ENCODE measurements at places on chromosomes 4 and X.

GRCh38 chrX:134315866-134316265 is 78.9 kb downstream of the CCDC160 start:
- DNase-seq, result no peak

- no peak for DNase-seq
Measured at GRCh38 chr4:156575430-156576073, 396.0 kb downstream of the PDGFC start.

- no peak for DNase-seq
Measured at GRCh38 chrX:136588036-136588435, 56.0 kb downstream of the VGLL1 start.

DNA sequence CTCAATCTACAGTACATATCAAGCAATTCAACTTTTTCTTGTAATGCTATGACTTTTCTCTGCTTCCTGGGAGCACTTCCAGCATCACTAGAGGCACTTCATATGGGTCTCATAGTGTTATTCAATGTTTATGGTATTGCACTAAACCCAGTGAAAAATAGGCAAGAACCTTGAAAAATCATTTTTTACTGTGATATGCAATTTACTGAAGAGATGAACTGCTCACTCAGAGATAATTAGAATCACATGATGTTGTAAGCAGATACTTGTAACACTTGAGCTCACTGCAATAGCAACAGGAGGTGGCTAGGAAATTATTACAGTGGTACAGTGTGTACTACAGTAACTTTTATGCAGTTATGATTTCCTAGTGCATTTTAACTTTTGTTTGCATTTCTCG is 93.3 kb downstream of the RASGEF1B start:
- no peak for DNase-seq

- no peak for DNase-seq
Measured at GRCh38 chrX:19566359-19567222, 51.3 kb upstream of the MAP3K15 start.

DNA sequence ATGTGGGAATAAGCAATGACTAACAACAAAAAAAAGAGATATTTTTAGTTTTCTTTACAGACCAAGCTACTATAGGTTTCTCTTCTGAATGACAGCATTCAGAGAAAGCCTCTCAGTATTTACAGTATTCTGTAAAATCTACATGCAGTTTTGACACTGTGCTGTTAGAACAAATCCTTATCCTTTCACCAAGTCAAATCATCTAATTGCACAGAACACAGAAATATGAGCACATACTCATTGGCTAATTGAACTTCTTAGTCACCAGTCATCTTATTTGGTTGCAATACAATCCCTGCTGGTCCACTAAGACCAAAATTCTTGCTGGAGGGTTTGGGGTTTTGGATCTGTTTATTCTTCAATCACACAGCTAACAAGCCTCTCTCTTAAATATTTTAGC is 5.7 kb downstream of the ACOT9 start:
- DNase-seq, result no peak

DNA sequence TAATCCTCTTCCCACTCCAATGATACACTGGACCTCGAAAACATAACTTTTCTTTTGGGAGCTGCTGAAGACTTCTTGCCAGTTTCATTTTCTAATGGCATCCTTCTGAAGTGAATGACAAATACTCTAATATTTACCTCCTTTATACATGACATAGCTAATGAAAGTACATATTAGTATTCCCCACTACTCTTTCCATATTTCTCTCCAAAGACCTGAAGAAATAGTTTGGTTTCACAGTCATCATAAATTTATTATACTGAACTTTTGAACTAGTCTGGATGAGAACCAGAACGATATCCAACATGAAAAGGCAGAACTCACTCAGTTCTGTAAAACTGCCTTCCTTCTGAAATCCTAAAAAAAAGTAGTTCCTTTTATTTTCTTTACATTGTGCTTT is 139.1 kb downstream of the GPC3 start:
- no peak for DNase-seq

DNA sequence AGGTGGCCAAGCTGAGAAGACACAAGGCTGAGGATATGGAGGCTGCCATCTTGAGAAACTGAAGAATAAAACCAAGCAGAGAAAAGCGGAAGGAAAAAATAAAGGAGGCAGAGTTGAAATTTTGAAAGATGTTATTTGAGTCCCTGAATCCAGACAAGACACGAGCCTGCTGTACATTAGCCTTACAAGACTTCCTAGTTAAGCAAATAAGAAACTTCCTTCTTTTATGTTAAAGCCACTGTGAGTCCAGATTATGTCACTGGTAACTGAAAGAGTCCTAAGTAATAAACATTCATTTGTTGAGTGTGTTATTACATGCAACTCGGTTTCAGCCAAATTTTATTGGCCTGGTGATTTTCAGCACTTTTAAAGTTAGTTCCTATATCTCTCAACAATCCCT is 30.4 kb downstream of the DRD5 start:
- no peak for DNase-seq

DNA sequence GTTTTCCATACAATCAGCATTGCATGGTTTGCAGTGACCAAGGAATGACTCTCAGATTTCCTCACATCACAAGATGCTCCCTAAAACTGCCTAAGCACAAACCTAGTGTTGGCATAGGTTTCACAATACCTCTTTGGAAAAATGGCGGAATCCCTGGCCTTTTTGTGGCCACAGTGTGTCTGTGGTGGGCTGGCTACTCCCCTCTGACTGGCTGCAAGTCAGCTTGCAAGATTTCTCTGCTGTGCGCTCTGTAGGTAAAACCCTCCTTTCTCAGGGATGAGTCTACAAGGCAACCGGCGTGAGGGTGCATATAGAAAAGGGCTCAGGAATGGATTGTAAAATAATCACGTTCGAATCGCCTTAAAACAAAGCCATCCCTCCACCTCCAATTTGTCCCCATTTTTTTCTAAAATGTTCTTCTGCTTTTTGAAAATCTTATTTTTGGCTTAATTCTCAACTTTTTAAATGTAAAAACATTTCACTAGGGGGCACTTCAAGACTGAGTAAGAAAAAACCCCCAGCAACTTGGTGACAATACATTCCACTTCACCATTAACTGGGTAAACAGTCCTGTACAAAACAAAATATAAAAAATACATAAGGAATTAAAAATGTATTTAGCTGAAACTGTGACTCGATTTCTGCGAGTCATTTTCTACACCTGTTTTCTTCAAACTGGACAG is 235.6 kb downstream of the STIM2 start:
- DNase-seq, result no peak

DNA sequence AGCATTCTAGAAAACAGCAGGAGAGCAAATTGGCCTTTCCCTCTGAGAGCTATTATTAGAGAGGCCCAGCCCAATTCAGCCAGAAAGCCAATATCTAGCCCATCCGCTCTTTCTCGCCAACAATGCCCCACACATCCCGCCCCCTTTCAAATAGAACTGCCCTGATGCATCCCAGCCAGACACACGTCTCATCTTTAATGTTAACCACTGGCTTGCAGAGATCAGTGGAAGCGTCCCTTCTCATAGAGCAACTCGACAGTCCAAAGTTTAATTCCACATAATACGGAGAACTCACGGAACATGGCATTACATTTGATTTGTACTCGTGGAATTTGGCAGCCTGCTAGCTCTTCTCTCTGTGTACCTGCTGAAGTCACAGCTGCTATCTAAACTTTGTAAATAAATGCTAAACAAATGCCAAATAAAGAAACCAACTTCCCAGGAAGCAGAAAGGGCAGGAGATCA is 304.4 kb downstream of the DHX15 start:
- DNase-seq, result no peak

DNA sequence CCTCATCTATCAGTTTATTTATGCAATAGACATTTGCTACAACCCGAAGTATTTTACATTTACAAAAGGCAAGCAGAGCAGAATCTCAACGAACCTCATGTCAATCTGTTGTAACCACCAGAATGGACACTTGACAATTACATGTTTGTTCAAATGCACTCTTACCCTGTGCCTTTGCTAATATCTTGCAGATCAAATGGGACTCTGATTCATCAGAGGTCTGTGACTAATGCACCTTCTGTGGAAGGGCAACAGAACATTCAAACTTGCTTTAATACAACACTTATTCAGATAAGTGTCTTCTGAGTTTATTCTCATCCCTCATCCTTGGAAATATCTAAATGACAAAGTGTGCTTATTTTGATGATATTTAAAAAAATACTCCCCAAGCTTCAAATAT is 644.7 kb upstream of the PCDH10 start:
- no peak for DNase-seq

GRCh38 chr4:112093636-112094202 is 51.5 kb upstream of the FAM241A start:
- no peak for DNase-seq

- no peak for DNase-seq
Measured at GRCh38 chr4:89316931-89317366, 9.3 kb upstream of the GPRIN3 start.

DNA sequence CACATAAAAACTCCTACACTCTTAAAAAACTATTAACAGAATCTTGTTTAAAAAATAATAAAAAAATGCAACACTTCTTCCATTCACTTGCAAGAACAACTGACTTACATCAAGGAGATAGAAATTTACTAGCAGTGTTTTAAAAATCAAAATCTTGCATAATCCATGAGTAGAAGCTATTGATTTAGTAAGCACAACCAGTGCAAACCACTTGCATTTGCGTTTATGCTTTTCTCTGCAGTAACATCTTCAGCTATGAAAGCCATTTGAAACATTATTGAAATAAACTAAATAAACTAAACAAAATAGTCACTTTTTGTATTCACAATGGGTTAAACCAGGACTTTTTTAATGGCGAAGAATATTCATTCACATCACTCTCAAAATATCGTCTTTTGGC is 389.2 kb upstream of the EMCN start:
- no peak for DNase-seq

DNA sequence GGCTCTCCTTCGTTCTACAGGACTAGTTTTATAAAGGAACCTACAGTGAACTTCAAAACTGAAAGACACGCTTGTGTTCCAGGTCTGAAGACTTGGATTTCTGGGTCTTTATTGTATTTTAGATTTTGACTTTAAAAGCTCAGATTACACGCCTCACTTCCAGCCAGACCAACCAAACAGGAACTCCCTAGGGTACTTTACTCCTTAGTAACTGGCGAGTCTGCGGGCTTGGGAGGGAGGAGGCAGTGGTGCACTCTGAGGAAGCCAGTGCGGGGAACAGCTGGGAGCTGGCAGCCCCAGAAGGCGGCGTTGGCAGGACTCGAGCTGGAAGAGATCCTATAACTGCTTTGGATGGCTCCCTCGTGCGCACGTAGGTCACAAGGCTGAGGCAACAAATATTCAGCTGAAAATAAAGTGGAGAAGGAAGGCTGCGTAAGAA is 391 bp upstream of the PHKA1 start:
- no peak for DNase-seq

DNA sequence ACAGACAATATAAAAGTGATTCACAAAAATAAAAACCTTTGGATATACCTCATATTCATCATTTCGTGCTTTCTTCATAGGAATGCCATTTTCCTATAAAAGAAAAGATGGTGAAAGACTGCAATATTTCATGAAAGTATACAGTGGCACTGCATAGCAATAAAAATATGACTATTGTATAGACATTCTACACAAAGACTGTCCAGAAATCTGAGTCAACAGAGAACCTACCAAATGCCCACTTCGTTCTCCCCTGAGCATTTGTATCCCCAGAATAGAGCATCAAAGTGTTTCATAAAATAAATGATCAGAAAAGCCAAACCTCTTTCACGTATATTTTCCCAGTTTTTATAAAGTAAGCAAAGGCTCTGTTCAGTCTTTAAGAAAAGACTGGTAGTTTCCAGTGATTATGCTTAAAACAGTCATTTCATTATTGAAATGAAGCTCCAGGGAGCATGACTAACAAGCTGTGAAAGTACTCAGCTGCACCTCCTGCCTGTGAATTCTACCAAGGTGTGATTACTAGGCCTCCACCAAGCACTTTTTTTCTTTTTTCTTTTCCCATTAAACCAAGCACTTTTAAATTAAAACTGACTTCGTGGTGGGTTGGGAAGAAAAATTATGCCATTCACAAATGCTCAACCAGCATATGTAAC is 20.2 kb downstream of the PPA2 start:
- DNase-seq, result no peak

DNA sequence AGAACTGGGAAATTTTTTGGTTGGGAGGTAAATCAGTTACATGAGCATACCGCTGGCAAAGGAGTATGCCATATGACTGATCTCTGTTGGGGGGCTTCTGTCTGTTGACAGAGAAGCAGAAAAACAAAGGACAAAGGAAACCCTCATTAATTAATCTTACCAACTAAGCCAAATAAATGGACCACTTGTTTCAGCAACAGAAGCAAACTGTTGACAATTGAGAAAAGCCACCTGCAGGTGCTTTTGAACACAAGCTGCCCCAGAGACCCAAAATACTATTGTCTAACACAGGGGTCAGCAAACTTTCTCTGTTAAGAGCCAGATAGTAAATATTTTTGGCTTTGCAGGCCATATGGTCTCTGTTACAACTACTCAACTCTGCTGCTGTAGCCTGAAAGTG is 7.0 kb upstream of the FRYL start:
- no peak for DNase-seq

- peak; percentile 5 for DNase-seq
Measured at GRCh38 chrX:52271206-52271605, 86.5 kb downstream of the MAGED4 start.

DNA sequence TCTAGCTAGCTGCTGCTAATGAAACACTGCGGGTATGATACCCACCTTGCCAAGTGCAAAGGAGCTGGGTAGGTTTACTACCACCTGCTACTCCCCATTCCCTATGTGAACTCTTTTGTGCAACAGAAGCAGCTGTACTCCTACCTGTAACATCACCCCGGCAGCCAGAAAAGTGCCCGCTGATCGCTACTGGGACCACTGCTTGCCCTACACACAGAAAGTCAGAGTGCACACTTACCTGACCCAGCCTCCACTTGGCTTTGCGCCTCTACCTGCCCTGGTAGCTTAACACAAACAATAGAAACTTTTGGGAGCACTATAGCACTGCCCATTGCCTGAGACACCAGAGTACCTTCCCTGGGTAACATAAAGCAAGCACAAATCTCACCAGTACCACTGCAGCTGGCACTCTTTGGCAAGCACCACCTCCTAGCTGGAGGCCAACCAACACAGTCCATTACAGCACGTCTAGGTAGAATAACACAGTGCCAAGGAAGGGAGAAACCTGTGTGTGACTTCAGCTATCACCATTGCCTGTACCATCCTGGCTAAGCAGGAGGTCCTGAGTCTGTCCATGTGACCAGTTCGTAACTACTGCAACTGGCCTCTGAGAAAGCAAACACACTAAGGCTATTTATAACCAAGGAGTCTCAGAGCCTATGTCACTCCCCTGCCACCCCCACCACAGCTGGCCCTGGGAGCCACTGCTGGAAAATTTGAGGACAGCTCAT is 80.1 kb downstream of the CENPC start:
- no peak for DNase-seq

GRCh38 chr4:34486461-34487363 is 1757.6 kb downstream of the ARAP2 start:
- no peak for DNase-seq

- no peak for DNase-seq
Measured at GRCh38 chrX:44245733-44246132, 97.7 kb downstream of the EFHC2 start.
